ENCODE measurements at places on chromosomes 12 and 14.

- DNase-seq, result no peak
Measured at GRCh38 chr14:98347686-98348085, 924.3 kb downstream of the BCL11B start.

GRCh38 chr14:71583194-71583593 lies 349.0 kb upstream of the RGS6 start:
- DNase-seq, result no peak

DNA sequence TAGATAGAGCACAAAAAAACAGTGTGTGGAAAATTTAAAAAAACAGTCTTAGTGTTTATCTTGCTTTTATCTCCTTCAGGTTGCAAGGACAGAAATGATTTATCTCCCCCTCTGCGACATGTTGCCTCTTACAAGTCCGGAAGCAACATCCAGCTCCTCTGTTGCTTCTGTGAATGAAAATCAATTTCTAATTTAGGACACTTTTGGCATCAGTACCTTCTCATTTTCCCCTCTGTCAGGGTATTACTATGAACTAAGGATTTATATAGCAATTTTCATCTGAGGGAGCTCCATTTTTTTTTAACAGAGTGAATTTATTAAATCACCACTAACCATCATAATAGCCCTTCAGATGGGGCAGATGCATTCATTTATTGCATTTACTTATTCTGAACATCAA lies 116.6 kb upstream of the PLXNC1 start:
- no peak for DNase-seq

GRCh38 chr14:87874676-87875075 lies 118.3 kb downstream of the GALC start:
- DNase-seq, result no peak

DNA sequence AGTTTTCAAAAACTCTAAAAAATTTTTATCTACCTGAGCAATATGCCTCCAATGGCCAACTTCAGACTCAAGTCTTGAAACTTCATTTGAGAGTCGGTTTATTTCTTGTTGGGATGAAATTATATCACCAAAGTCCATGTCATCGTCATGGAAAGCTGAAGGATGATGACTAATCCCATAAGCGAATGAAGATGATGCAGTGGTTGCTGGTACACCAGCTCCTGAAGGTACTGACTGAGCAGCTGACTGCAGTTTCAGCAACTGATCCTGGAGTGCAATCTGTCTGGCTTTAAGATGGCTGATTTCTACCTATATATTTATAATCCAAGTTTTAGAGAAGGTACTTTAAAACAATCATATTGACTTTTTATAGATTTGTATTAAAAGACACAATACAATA lies 18.3 kb downstream of the TRIP11 start:
- DNase-seq, result no peak

GRCh38 chr12:126354633-126355032 lies 1289.4 kb downstream of the AACS start:
- no peak for DNase-seq

DNA sequence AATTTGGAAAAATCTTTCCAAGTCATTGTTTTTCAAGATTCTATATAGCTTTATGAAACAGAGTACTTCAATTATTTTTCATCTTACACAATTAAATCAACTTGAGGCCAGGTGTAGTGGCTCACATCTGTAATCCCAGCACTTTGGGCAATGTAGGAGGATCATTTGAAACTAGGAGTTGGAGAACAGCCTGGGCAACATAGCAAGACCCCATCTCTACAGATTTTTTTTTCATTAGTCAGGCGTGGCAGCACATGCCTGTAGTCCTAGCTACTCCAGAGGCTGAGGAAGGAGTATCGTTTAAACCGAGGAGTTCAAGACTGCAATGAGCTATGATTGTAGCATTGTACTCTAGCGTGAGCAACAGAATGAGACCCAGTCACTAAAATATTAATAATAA lies 72.9 kb downstream of the BMP4 start:
- DNase-seq, result no peak

DNA sequence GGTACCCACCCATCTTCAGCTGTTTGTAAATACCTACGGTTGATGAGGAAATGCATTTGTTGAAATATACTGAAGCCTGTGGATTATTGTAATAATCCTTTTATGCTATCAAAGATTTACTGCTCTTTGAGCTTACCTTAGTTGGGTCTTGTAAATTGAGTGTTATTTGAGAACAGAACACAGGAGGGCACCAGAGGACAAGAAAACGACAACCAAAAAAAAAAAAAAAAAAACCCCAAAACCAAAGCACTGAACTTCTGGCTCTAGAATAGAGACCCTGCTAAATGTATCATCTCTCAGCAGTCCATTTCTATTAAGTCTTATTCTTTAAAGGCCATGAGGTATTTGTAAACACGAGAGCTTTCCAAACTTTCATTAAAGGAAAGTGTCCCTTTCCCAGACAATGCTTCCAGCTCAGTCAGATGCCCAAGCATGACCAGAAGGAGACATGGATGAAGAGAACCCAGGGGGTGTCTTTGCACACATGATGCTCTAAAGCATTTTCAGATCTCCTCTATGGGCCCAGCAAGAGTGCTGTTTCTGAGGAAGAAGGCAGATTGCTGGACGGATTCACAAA lies 763.9 kb downstream of the NRXN3 start:
- no peak for DNase-seq

GRCh38 chr12:65391711-65392110 lies 113.2 kb downstream of the MSRB3 start:
- DNase-seq, result no peak

DNA sequence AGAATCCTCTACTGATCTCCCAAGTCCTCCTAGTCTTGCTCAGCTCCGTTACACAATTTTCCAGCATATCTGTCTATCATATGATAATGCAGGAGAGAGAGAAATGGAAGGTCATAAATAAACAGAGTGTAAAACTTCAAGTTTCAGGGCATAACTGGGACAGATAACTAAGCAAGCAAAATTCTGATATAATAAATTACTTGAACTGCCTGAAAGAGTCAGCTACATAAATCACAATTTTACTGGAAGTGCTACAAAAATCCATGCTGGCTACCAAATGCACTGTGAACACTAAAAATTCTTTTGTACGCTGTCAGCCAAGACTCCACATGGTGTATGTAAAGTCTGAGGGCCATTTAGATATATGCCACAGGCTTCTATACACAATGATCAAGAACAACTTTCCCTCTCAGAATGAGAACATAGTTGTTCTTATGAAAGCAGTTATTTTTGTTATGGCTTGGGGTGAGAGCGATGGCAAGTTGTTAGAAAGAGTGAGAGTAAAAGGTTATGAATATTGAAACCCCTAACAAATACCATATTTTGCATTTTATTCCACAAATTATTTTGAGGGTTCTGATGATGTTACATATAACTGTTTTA lies 41.1 kb downstream of the GRIP1 start:
- no peak for DNase-seq

DNA sequence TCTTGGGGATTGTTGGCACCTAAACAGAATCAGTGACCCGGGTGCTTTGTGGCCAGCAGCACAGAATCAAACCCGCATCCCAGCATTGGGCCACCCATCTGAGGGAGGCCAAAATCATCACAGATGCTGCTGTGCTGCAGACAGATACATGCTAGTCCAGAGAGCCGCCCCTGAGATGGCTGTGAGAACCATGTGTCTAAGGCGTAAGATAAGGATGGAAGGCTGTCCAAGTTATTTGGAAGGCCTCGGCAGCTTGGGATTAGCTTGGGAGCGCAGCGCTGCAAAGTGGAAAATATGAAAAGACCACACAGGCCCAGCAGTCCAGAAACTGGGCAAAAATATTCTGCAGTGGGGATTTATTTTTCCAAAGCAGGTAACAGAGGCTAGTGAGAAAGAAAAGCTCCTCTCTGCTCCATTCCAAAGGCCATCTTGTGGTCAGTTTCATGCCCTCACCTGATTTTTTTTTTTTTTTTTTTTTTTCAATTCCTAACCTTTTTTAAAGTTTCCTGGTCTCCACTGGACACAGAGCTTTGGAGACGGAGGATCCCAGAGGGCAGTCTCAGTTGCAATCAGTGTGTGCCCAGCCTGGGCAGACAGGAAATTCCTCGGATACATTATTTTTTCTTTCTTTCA lies 178.9 kb upstream of the BCL2L14 start:
- DNase-seq, result no peak

GRCh38 chr12:19430988-19431387 lies 8.3 kb upstream of the AEBP2 start:
- no peak for DNase-seq

GRCh38 chr14:91996948-91997371 lies 42.9 kb downstream of the TRIP11 start:
- DNase-seq, result peak; percentile 51

DNA sequence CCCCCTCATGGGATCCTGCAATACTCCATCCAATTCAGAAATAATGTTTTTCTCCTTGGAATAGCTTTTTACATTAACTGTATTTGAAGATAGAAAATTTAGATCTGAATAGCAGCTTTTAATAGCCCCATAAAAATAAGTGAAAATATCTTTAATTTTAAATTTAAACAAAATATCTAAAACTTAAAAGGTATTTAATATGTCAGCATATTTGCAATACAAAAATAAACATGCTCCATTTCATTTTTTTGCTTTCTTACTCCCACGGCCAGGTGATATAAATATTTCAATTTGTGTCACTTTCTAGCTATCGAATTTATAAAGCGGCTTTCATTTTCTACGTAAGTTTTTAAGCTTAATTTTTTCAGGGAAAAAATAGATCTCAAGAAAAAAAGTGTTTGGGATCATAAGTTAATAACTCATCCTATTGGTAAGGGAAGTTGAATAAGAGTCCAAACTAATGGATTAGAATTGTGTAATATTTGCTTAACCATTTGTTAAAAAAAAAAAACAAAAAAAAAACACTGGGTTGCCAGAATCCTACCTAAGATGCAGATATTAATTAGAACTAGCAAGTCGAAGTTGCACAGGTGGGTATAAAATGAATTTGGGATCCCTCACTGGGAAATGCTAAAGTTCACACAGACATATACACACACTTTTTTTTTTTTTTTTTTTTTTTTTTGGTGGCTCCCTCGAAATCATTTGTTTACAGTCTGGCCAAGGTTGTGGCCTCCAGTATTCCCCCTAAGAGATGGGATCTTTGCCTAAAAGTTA lies 47.6 kb downstream of the PPP2R5C start:
- DNase-seq, result no peak

DNA sequence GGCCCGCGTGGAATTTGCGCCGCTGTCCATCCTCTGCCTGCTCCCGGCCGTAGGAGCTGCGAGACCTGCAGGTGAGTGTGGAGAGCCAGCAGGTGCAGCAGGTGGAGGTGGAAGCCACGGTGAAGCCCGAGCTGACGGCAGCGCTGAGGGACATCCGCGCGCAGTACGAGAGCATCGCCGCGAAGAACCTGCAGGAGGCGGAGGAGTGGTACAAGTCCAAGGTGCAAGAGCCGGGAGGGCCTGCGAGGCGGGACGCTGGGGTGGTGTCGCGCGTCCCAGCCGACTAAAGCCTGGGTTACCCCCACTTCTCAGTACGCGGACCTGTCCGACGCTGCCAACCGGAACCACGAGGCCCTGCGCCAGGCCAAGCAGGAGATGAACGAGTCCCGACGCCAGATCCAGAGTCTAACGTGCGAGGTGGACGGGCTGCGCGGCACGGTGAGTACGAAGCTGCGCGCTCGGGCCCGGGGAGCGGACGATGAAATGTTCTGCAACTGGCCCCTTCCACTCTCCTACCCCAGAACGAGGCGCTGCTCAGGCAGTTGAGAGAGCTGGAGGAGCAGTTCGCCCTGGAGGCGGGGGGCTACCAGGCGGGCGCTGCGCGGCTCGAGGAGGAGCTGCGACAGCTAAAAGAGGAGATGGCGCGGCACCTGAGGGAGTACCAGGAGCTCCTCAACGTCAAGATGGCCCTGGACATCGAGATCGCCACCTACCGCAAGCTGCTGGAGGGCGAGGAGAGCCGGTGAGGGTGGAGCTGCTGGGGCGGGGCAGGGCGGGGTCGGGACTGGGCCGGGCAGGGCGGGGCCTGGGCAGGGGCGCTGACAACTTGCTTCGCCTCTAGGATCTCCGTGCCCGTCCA lies 2.1 kb downstream of the PRPH start:
- DNase-seq, result peak; percentile 2

DNA sequence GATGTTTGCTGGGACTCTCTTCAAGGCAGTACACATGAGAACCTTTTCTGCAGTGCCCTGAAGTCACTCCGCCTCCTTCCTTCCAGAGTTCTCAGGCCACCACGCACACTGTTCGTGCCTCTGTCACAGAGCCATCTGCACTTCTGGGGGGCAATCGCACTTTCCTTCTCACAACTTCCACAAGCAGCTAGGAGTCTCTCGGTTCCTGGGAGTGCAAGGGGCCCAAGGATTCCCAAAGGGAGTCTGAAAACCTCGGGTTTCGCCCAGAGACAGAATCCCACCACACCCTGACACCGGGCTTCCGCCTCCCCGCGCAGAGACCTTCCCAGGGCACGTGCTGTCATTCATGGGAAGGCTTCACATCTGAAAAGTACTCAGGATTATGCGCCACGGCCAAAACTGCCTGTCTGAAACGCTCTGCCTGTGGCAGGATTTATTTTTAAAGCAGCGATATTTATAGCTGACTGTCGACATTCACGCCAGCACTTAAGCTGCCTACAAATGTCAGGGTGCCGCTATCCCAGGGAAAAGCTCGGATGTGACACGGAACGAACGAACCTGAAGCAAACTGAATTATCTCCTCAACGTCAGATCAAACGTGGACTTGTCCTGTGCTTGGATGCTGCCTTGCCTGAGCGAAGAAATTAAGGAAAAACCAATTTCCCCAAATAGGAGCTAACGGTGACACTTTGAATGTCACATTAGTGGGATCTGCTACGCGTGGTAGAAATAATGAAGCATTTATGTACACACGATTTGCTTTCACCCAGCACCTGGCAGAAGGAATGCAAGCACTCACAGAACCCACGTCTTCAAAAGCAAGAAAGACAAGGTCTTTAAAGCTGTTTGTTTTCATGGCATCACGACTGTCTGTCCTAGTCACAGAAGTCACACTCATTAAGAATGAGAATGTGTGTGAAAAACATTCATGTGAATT lies 154.0 kb downstream of the PIWIL1 start:
- DNase-seq, result no peak

GRCh38 chr12:9752145-9752933 lies 8.4 kb downstream of the CD69 start:
- DNase-seq, result no peak

GRCh38 chr14:89544636-89545301 lies 127.7 kb upstream of the FOXN3 start:
- no peak for DNase-seq

GRCh38 chr14:36580856-36581831 lies 1.3 kb downstream of the NKX2-8 start:
- DNase-seq, result no peak

GRCh38 chr12:80617733-80618132 lies 89.7 kb upstream of the MYF6 start:
- no peak for DNase-seq

DNA sequence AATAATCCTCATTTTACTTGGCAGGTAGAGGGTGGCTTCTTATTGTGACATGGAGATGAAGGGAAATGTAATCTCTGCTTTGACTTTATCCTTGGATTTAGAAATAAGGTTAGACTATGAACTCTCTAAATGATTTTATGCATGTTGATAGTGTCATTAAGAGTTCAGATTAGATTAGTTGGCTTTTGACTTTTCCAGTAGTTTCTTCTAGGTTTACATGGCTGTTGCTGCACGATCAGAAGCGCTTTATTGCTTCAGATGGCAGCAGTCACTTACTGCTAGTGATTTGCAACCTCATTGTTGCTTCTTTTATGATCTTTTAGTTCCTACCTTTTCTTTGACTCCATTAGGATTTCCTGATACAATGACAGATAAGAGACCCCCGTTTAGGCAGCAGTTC lies 32.3 kb downstream of the SLC15A5 start:
- DNase-seq, result no peak
